Fibroblast of skin of right biceps (primary cell): ENCODE measurements at places on chromosomes 5 and 9.

DNA sequence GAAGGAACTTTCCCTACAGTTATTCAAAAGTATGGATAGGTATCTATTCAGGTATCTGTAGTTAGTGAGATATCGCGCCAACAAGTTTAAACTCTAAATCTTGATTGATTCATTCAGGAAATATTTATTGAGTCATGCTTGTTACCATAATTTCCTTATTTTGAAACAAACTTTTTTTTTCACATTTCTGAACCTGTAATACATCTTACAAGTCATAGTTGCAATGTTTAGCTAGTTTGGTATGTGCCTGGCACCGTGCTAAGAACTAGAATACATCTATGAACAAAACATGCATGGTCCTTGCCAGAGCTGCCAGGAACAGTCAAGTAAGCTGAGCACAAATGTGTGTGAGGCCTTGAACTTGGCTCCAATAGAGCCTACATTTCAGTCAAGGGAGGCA is 226.4 kb downstream of the PCSK5 start:
- DNase-seq: no peak

DNA sequence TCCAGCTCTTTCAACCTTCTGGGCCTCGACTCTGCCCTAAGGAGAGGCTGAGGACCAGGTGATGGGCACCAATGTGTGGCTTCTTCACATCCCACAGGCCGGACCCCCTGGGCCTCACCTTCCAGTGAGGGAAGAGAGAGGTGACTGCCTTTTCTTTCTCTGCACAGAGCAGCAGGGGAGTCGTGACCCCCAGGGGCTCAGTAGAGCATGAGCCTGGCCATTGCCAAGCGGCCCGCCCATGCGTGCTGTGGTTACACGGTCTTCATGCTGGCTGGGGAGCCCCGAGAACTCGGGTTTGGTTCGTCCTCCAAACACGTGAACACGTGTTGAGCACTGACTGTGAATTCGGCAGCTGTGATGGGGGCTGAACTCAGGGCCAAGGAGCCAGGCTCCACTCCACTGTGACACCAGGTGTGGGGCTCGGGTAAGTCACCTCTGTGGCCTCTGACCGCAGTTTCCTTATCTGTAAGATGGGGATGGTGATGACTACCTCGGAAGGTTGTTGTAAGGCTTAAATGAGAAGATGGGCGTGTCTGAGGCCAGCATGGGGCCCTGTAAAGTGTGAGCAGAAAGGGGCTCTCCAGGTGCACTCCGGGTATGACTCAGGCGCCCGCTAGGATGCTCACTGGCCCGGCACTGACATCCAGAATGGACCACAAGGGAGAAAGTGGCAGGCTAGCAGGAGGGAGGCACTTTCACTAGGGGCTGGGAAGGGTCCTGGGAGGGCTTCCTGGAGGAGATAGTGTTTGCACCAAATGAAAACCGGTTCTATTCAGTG is 13.4 kb upstream of the GRHPR start:
- DNase-seq: no peak

GRCh38 chr5:125274938-125275724 is 528.7 kb upstream of the ZNF608 start:
- peak; percentile 68 for DNase-seq

DNA sequence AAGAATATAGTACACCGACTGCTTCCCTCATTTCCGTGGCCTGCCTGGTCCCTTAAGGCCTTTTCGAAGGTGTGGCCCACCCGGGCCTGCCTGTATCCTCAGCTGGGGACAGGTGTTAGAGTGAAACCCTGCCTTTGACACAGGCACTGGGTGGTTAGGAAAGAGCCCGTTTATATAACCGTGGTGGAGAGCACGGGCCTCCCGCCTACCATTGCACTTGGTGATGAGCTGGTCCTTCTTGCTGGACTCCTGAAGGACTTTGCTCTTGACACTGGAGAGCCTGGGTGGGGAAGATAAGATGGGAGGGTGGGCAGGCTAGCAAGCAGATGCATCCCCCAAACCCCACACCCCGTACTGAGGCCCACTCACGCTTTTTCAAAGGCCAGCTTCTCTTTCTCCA is 2.3 kb downstream of the SPATA24 start:
- no peak for DNase-seq

DNA sequence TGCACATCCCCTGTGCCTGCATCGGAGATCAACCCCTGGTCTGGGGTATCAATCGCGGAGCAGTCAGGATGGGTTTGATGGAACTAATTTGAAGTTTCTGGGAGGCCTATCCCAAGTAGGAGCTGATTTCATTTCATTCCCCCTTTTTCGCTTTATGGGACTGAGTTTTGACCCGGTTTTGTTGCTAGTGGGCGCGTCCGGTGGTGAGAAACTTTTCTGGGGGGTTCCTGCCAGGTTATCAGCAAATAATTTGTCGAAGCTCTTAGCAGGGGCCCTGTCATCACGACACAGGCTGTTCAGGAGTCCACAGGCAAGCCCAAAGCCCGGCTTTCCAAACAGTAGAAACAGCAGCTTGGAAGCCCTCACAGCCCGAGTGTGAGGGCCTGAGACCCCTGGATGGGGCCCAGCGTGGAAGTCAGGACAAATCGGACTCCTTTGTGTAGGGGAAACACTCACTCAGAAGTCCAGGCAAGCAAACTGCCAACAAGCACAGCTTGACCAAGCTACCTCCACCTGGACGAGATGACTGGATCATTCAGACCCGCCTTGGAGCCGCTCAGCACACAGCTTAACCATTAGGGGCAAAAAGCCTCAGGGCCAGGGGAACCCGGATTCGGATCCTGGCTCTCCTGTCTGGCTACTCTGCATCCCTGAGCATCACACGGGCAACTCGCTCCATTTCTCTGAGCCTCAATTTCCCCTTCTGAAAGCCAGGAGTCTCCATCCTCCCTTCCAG is 64.4 kb upstream of the BARHL1 start:
- DNase-seq: no peak

DNA sequence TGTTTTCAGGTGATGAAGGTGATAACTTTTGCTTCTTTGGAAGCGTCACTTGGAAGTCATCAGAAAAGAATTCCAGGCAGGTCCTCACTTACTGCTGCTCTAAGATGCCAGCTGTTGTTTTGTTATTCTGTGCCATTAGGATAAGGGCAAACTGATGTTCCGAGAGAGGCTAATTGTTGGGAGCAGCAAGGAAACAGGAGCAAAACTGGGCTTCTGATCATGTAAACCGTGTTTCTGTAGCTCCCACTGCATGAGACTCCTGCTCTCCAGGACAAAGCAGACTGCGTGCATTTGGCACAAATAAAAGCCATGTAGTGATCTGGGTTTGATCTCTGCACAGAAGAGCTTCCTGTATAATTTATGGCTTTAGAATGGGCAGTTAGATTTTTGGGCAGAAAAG is 248.2 kb downstream of the MAN2A1 start:
- DNase-seq: no peak

DNA sequence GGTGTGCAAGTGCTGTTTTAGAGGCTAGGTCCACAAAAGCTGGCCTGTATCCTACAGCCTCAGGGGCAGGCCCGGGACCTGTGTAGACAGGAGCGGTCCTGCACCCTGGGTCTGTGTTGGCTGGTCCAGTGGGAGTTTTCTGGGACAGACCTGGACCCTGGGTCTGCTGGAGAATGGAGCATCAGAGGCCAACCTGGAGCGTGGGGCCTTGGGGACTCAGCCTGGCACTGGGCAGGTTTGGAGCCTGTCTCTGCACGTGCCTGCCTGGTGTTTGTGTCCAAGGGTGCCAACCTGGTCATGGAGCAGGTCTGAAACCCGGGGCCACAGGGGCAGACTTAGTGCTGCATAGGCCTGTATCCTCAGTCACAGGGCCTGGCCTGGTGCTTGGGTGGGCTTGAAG is 45.8 kb downstream of the SRFBP1 start:
- no peak for DNase-seq

DNA sequence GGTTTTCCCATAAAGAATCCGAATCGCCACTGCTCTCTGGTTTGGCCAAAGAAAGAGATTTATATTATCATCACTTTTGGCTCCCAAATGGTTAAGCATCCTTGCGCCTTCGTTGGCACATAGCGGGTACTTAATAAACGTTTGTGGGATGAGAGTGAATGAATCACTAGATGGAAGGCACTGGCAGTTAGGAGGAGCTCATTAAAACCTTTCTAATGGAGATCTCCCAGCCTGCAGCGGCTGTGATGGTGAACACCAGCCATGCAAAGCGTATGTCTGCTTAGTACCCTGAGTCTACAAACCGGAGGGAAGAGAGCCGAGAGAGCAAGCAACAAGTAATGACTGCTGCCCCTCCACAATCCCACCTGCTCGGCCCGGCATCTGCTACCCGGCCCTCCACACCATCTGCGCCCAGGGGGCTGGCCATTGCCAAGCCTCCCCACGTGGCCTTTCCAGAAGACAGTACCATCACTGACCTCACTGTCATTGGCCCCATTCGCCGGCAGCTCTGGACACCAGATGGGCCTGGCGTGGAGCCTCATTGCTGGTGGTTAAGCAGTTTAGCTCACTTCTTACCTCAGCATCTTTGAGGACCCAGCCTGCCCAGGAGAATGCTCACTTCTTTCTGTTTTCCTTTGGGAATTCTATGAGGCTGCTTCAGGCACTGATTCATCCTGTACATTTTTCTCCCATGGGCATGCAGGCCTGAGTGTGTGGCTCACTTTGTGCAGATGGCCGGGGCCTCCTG is 39.3 kb upstream of the ANKRD33B start:
- DNase-seq: peak; percentile 96

DNA sequence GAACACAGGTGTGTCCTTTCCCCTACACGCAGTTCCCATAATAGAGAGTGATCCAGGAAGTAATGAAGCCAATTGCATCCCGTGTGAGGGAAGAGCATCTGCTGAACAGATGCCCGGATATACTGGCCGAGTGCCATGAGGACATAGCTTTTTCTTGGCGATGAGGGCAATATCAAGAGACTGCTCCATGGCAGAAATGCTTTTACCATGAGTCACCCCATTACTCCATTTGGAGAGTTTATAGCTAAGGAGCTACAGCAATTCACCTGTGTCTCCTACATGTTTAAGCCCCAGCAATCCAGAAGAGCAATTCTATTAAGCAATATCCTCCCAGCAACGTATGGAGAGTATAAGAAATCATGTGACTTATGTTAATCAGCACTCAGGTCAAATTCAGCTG is 222.0 kb upstream of the KLF4 start:
- peak; percentile 92 for DNase-seq

GRCh38 chr5:125713109-125713805 is 710.0 kb upstream of the GRAMD2B start:
- no peak for DNase-seq

GRCh38 chr9:21060919-21061561 is 16.7 kb downstream of the IFNB1 start:
- DNase-seq: peak; percentile 69

- DNase-seq: no peak
Observed at GRCh38 chr9:122477346-122477745, 380 bp downstream of the OR1J1 start.

GRCh38 chr5:142922223-142922952 is 152.2 kb downstream of the ARHGAP26 start:
- peak; percentile 53 for DNase-seq

DNA sequence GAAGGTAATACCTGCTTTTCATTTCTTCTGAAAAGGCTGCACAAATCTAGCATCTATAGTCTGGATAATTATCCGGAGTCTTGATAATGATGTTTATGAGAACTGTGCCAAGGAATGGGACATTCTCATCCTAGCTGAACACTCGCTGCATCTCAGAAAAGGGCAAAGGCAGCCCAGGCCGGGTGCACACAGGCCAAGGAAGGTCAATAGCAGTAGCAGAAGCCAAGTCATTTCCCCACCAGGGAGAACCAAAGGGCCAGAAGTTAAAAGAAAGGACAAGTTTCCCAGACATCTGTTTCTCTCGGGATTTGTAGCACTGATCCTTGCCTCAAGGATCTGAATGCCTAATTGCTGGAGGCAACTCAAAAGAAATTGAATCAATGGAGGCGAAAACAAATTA is 66.1 kb upstream of the ANKRD55 start:
- no peak for DNase-seq

GRCh38 chr5:32522429-32523143 is 62.8 kb upstream of the SUB1 start:
- peak; percentile 93 for DNase-seq

GRCh38 chr5:16625096-16625495 is 8.3 kb upstream of the RETREG1 start:
- DNase-seq: no peak

GRCh38 chr9:20552874-20553557 is 69.3 kb downstream of the MLLT3 start:
- DNase-seq: no peak
